ENCODE measurements at places on chromosomes 1 and 21.

GRCh38 chr1:83065952-83066727 is 932.8 kb downstream of the TTLL7 start:
- DNase-seq, result no peak

DNA sequence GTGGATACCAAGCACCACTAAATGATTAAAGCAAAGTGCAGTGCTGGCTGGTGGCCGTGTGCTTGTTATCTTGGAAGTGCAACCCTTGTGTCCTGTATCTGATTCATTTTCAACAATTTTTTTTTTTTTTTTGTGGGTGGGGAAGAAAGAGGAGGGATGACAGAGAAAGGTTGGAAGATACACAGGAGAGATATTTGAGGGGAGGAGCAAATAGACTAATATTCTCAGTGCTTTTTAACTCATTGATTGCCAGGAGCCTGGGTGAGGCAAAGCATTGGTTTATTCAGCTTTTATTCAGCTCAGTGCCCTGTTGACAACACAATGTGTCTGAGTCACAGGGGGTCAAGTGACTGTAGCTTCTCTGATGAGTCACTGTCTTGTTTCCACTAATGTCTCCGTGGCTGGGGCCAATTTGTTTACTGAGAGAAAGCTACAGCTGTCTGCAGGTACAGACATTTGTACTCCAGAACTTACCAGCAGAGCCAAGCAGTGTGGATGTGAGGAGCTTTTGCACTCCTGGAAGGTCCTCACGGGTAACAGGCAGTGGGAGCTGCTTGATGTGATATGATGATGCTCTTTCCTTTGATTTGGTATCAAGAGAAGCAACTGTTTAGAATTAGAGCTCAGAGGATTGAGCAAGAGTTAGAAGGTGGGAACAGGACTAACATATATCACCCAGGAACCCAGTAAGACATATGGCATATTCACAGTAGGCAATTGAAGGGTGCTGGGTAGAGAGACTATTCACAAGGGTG is 23.6 kb upstream of the DNM3 start:
- DNase-seq, result peak; percentile 72

GRCh38 chr1:27889506-27889905 is 17.2 kb downstream of the THEMIS2 start:
- DNase-seq, result no peak

GRCh38 chr1:50502147-50502546 is 78.9 kb upstream of the DMRTA2 start:
- no peak for DNase-seq

GRCh38 chr1:169072945-169073725 is 33.4 kb upstream of the ATP1B1 start:
- DNase-seq, result no peak

DNA sequence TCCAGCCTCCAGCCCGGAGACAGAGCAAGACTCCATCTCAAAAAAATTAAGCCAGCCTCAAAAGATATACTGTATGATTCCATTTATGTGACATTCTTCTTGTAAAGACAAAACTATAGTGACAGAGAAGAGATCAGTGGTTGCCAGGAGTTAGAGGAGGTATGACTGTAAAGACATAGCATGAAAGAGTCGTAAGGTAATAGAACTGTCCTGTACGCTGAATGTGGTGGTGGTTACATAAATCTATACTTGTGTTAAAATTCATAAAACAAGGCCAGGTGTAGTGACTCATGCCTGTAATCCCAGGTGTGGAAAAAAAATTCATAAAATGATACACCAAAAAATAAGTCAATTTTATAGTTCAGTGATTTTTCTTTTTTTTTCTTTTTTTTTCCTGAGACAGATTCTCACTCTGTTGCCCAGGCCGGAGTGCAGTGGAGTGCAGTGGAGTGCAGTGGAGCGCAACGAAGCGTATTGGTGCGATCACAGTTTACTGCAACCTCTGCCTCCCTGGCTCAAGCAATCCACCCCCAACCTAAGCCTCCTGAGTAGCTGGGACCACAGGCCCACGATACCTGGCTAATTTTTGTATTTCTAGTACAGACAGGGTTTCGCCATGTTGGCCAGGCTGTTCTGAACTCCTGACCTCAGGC is 84.9 kb upstream of the CXADR start:
- no peak for DNase-seq

Data from fibroblast of skin of right quadriceps (primary cell).